ENCODE measurements at places on chromosomes 13 and 19.
A peak's percentile ranks its signal among the peaks of the same experiment; 100 is the strongest.

DNA sequence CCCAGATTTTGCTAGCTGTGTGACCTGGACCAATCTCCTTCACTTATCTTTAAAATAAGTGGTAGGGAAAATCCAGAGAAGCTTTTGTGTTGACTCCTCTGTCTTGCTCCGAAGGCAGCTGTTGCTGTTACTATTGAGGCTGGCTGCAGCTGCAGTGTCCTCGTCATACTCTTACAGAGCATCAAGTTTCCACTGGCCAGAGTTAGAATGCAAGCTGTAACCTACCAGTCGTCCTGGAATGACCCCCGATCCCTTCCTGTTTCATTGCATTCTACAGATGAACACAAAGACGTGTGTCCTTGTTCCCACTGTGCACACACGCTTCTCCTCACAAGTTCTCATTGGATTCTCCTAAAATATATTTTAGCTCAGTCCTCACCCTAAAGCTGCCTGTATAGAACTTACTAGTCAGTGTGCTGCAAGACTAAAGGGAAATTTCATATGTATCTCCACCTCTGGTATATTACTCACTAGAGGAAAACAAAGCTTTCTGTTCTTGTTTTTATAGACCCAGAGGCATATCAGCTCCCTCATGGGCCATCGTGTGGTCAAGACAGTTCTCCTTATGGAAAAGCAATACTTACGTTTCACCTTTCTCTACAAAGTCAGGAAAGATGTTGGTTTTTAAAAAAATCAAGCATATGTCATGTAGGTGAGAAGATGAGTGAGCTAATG, 589.8 kb downstream of the LMO7 start:
- peak; percentile 63 for DNase-seq

DNA sequence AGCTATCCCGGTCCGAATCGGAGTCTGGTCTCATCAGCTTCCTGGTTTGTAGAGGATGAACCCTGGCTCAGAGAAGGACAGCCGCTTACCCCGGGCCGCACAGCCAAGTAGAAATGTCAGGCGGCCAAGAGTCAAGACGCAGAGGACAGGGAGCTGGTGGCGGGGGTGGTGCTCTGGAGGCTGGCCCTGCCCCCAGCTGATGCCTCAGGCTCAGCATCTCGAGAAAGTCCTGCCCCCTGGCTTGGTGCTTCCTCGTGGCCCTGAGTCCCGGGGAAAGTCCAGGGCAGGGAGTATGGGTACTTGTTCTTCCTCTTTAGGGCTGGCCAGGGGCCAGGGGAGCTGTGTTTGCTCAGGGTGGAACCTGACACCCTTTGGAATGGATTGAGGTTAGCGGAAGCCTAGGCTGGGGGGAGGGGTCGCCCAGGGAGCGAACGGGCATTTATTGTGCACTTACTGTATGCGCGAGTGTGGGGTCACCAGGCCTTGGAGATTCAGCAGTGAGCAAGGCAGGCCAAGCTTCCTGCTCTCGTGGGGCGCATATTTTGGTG, 2.2 kb downstream of the TJP3 start:
- DNase-seq: no peak

DNA sequence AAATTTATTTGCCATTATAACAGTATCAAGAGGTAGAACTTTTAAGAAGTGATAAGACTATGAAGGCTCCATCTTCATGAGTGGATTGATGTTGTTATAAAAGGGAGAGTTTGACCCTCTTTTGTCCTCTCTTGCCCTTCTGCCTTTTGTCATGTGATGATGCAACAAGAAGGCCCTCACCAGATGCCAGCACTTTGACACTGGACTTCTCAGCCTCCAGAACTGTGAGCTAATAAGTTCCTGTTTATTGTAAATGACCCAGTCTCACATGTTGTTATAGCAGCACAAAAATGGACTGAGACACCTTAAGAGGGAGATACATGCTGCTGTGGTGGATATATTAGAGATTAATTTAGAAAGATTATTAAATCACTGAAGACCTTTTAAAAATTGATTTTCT, 71.6 kb downstream of the SPRYD7 start:
- DNase-seq: no peak

DNA sequence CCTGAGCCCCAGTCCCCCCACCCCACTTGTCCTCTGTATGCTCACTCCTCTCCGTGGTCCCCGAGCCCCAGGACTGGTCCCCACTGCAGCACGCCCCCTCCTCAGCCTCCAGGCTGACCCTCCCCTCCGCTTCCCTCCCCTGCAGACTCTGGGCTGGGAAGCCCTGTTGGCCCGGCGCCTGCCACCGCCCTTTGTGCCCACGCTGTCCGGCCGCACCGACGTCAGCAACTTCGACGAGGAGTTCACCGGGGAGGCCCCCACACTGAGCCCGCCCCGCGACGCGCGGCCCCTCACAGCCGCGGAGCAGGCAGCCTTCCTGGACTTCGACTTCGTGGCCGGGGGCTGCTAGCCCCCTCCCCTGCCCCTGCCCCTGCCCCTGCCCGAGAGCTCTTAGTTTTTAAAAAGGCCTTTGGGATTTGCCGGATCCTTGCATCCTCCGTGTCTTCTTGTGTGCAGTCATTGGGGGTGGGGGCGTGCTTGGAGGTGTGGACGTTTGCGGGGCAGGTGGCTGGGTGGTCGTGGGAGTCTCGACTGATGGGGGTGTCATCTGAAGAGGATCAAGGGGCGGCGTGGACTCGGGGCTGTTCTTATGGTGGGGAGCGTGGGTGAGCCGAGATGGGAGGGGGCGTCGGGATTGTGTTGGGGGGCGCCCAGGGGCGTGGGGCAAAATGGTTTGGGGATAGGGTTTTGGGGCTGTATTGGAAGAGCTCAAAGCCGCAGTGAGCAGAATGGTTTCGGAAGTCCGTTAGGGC, 3.5 kb downstream of the PTGER1 start:
- no peak for DNase-seq

DNA sequence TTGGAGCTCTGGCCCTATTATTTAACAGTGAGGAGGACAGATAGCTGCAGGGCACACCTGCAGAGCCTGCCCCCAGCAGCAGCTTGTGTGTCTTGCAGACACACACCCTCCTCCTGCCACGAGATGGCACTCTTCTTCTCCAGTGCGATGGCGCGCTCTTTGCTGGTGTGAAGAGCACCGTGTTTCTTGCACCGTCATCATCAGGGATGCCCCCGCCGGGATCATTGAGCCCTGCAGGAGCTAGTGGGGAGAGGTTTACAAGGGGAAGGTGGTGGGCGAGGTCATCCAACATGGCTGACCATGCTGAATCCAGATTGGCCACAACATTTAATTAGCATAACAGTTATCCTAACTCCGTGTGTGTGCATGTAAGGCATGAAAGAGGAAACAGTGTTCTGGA, 105.6 kb downstream of the RAB20 start:
- no peak for DNase-seq

DNA sequence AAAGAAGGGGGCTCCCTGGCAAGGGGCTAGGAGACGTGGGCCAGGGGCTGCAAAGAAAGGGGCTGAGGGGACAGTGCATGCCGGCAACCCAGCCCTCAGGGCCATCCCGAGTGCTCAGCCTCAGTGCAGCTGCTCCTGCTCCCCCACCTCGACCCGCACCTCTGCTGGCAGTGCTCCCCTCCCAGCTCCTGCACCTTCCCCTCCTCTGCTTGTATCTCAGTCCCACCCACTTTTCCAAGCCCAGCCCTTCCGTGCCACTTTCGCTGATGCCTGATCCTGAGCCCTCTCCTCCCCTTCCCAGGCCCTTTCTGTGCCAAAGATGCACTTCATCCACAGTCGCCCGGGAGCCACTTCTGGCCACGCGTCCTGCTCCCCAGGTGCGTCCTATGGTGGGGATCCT, 69.9 kb upstream of the KCTD15 start:
- DNase-seq: no peak

- DNase-seq: no peak
Observed at GRCh38 chr13:69524459-69525150, 583.0 kb upstream of the ATXN8OS start.

DNA sequence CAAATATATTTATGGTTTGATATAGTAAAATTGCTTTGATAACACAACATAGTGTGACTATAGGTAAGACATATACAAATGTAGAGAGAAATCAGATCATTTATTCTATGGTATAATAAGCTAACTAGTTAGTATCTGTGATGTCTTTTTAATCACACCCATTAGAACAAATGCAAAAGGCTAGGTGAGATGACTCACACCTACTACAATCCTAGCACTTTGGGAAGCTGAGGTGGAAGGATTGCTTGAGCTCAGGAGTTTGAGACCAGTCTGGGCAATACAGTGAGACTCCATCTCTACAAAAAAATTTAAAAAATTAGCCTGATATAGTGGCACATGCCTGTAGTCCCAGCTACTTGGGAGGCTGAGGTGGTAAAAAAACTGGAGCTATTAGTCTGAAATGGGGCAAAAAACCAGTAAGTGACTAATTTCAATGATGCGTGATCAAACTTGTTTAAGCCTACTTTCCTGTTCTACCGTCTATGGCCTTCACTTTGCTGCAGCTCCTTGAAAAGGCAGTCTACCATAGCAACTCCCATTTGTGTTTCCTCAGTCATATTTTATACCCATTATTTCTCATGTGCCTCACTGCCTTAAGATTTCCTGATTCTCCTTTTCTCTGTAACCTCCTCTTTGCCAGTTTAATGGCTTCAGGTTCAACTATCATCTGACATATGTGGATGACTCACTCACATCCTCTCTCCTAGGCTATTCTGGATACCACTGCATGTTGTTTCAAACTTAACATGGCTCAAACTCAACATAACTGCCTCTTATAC, 12.5 kb downstream of the ALG5 start:
- DNase-seq: no peak
